Globus pallidus (tissue), 1 donor: ENCODE measurements at places on chromosomes 7 and 10.

DNA sequence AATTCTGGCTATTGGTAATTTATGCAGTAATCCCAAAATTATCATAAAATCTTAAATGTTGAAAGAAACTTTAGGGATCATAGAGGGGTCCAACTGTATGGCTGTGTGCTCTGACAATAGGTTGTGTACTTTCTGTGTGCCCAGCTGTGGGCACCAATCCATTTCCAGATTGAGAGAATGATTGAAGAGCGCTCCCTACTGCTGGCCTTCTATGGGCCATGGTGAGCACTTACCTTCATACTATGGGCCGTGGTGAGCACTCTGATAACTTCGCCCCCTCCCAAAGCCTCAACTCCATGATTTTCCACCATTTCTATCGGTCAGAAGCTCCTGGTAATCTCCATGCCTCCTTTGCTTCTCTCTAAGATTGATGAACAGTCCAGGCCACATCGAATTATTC lies 118.6 kb downstream of the STRA8 start:
- no peak for DNase-seq

GRCh38 chr10:101879456-101880231 lies 36.0 kb upstream of the KCNIP2 start:
- DNase-seq: peak; percentile 80

- no peak for DNase-seq
Measured at GRCh38 chr7:139784648-139785047, 6.8 kb upstream of the HIPK2 start.

DNA sequence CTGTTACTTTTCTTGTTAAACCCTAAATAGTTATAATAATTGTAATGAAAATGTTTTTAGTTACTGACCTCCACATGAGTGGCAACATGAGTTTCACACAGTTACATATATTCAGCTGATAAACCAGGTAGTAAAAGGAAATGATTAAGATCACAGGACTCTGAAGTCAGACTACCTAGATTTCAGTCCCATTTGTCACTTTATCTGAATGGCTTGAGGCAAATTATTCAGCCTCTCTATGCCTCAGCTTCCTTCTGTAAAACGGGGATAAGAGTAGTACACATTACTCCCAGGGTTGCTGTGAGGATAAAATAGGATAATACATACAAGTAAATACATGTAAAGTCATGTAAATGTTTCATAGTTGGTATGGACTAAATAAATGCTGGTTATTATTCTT lies 254.3 kb upstream of the LRRTM3 start:
- no peak for DNase-seq

GRCh38 chr10:23439452-23439960 lies 631 bp downstream of the OTUD1 start:
- no peak for DNase-seq

DNA sequence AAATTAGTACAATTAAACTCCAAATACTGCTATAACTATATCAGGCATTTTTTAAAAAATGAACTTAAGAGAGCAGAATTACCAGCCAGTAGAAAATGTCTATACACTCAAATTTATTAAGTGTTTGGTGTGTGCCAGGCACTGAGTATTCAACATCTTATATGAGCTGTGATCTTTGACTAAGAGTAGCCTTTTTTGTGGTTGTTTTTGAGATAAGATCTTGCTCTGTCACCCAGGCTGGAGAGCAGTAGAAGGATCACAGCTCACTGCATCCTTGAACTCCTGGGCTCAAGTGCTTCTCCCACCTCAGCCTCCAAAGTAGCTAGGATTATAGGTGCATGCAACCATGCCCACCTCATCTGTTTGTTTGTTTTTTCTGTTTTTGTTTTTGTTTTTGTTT lies 102.5 kb upstream of the CELF2 start:
- no peak for DNase-seq
